ENCODE measurements at places on chromosomes 2 and 18.
A peak's percentile ranks its signal among the peaks of the same experiment; 100 is the strongest.

GRCh38 chr2:10466801-10467200 is 18.7 kb upstream of the ODC1 start:
- no peak for DNase-seq

DNA sequence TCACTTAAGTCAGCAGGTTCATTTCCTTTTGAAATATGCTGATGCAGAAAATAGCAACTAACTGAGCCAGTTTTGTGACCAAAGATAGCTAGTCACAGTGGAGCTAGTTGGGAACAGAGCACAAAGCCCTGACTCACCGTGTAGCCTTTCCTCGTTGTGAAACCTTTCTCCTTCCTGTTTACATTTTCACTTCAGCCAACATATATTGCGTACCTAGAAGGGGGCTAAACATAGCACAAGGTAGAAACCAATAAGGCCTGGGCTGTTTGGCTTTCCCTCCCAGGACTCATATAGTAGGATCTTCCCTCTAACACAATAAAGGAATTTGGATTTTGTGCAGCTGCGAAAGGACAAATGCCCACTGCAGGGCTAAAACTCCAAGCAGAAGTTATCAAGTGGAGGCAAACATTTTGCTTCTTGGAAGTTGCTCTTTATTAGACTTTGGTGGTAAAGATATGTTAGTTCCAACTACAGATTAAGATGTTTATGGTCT is 24.5 kb upstream of the LPIN2 start:
- DNase-seq, result no peak

GRCh38 chr2:150292807-150293206 is 194.7 kb downstream of the RND3 start:
- DNase-seq, result no peak

DNA sequence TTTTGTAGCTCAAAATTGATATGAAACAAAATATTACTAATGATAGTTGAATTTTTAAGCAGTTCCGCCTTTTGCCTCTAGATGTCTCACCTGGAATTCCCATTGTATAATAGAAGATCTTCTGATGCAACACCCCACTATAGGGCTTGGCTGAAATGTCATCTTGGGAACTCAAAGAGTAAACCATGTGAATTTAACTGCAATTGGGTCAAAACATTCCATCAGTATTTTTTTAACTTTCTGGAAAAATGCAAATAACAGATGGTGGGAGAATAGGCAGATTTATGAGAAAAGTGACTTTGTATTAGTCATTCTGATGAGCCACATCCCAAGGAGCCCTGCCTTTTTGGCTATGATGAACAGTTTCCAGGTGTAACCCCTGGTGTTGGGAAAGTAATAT is 489.9 kb downstream of the NYAP2 start:
- DNase-seq, result no peak

- DNase-seq, result no peak
Observed at GRCh38 chr2:9750224-9751215, 92.8 kb upstream of the TAF1B start.

DNA sequence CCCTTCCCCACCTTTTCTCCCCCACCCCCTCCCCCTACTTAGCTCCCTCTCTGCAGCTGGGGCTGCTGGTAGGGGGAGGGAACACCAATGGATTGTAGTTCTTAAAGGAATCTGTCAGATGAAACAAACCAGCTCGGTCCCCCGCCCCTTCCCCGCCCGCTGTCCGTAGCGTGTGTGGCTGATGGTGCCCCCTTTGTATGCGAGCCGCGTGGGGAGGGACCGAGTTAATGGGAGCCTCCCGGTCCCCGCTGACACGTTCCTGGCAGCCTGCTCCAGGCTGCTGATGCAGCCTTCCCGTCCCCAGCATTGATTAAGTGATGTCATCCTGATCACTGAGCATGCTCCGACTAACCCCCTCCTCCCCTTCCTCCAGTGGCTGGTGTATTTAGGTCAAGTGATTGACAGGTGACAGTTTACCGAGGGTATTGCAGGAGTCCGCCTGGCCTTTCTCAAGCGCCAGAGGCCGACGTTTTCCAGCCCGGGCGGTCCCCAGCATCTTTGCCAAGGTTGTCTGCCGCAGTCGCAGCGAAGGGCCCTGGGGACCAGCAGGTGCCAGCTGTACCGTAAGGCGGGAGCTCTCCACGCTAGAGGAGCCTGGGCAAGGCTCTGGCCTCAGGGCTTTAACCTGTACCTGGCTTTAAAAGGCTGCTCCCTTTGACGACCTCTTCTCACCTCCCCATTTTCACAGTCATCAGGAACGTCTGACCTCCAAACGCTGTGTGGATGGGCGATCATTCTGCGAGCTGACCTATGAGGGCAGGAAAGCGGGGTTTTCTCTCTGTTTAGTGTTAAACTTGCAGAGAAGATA is 1.8 kb downstream of the KIF5C start:
- DNase-seq, result peak; percentile 56

DNA sequence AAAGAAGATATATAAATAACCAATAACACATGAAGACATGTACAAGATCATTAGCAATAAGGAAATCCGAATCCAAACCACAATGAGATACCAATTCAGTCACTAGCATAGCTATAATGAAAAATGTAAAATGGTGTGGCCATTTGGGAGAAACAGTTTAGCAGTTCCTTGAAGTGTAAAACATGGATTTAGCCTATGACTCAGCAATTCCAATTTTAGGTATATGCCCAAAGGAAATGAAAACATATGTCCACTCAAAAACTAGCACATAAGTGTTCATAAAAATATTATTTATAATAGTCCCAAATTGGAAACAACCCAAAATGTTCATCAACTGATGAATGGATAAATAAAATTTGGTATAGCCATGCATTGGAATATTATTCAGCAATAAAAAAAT is 165.5 kb upstream of the CRIM1 start:
- DNase-seq, result no peak

GRCh38 chr2:70991742-70992141 is 2.9 kb downstream of the TEX261 start:
- no peak for DNase-seq

GRCh38 chr2:222837643-222838056 is 23.2 kb upstream of the ACSL3 start:
- no peak for DNase-seq

DNA sequence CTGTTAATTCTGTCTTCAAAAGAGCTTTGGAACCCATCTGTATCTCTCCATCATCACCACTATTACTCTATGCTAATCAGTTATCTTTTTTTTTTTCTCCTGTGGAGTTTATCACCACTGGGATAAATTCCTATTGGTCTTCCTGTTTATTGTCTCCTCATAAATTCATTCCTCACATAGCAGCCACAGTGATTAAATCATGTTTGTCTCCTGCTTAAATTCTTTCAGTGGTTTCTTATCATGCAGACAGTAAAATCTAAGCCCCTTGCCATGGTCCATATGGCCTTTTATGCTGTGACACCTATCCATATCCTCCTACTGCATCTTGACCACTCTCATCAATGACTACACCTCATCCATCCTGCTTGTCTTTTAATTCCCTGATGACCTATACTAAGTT is 239.8 kb upstream of the ZEB2 start:
- no peak for DNase-seq

DNA sequence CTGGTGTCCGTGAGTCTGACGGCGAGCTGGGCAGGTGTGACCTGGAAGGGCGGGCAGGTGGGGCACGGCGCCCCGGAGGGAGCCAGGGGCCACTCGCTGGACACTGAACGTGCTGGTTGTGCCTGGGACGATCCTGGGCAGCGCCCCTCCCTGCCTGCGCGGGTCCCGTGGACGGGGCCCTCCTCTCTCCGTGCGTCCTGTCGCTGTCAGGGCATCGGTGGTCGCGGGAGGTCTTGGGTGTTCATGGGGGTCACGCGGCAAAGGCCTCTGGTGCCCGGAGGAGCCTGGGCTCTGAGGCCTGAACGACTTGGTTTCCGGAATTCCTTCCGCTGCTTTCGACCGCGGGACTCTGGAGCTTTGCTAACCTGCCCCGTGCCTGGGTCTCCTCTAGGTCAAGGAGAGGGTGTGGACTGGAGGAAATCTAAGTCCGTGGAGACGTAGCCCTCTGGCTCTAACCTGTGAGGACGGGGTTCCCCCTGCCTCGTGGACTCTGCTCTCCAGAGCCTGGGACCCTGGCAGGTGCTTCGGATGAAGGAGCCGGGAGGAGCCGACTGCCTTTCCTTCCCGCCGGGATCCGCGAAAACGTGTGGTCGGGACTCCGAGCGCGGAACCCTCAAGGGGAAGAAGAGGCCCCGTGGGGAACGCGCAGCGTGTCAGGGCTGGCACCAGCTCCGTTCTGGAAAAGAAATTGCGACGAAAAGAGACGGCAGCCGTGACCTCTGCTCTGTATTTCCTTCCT is 14.7 kb downstream of the SOX11 start:
- DNase-seq, result no peak

- no peak for DNase-seq
Observed at GRCh38 chr18:11798271-11798670, 52.9 kb upstream of the CHMP1B start.

DNA sequence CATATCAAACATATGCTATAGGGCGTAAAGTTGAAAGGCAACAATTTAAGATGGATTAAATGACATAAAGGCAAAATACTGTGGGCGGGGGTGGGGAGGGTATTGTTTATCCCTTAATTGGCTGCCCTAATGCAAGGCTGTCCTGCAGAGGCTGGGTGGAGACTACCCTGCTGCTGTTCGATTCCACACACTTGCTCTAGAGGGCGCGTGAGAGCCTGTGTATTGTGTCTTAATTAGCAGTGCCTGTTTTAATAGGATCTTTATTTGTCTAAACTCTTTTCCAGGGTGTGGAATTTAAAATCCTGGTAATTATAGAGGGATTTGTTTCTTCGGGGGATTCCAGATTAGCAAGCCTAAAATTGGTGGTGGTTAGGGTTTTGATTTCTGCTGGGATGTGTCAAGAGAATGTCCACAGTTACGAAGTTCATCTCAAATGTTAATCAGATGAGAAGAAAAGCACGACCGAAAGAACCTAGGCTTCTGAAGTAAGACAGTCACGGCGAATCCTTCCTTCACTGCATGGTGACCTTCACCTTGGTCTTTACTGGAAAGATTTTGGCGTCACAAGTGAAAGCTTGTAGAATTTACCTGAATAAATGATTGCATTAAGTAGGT is 103.5 kb upstream of the MAP3K20 start:
- DNase-seq, result peak; percentile 35

DNA sequence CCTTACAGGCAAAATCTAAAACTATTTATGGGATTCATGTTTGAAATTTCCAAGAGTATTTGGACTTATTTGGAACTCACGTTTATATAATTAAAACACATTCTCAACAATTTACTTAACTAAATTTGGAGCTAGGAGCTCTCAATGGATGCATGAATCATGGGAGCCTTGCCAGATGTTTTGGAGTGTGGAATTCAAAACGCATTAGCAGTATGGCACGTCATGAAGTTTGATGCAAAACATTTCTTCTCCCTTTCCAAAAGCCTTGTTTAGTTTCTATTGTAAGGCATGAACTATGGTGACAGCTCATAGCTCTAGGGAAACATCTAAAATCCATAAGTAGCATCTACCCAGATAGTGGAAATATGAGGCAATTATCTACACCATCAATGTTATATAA is 701.6 kb downstream of the SATB2 start:
- no peak for DNase-seq

DNA sequence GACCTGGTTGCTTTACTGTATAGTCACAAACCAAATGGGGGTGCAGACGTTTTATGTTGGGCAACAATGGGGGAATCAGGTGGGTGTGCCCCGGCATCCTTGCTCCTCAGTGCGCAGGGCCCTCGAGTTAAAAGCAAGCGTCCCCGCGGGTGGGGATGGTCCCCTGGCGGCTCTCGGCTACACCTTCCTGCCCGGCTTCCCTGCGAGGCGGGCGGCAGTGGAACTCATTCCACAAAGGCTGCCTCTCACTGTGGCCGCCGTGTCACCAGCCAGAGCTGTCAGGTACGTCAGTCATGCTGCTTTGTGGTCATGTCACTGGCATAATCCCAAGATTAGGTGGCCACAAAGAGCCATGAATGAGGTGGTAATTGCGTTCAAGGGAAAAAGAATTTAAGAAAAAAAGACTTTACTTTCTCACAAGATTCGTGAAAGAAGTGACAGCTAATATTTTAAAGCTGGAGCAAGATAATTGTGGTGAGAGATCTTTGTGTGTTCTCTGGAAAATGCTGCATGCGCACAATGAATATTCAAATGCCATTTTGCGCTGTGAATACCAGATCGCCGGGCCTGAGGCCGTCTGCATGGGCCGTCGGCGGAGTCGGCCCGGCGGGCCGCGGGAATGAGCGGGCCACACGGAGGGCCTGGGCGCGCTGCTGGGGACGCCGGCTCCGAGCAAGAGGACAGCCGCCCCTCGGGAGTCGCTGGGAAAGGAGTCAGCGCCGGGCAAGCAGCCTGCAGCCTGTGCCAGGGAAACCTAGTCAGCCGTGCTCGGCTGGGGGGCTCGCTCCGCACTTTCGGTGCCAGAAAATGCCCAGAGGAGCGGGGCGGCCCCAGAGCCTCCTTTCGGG is 82.3 kb upstream of the LDLRAD4 start:
- peak; percentile 52 for DNase-seq

DNA sequence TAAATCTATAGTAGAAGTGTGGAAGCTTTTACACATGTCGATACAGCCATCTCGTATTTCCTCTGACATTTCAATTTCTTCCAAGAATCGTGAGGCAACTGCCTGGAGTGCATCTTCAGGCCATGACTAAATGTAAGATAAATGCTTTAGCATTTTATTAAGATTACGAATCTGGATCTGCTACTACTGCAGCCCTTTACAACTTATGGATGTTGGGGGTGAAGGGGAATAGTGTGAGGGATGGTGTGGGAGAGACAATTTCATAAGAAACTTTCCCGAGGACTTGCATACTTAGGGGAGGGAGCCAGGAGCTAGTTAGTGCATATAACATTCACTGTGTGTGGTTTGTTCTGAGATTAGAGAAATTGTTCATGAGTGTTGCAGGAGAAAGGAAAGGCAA is 204.8 kb downstream of the SLC39A10 start:
- no peak for DNase-seq

Measured in stimulated activated CD4-positive, alpha-beta T cell treated with anti-CD3 and anti-CD28 coated beads, Interleukin-12 subunit alpha, Interleukin-12 subunit beta, amount 100 ng/mL, for 48 hours (primary cell).